Chondrocyte (in vitro differentiated cells): ENCODE measurements at places on chromosomes 7 and 10. TPM values are rescaled to one million over a fixed set of nuclear protein-coding genes. Genes with fewer than 3 reads are reported as not detected.

CABCOCO1 gene
- total RNA-seq = 0.47 to 2.4 TPM (median 0.69 TPM) in 3 replicates

- no peak for DNase-seq
Measured at GRCh38 chr10:62813981-62814380, 2.2 kb downstream of the EGR2 start.

- DNase-seq = no peak
Measured at GRCh38 chr10:101286248-101287046, 57.2 kb upstream of the LBX1 start.

DNA sequence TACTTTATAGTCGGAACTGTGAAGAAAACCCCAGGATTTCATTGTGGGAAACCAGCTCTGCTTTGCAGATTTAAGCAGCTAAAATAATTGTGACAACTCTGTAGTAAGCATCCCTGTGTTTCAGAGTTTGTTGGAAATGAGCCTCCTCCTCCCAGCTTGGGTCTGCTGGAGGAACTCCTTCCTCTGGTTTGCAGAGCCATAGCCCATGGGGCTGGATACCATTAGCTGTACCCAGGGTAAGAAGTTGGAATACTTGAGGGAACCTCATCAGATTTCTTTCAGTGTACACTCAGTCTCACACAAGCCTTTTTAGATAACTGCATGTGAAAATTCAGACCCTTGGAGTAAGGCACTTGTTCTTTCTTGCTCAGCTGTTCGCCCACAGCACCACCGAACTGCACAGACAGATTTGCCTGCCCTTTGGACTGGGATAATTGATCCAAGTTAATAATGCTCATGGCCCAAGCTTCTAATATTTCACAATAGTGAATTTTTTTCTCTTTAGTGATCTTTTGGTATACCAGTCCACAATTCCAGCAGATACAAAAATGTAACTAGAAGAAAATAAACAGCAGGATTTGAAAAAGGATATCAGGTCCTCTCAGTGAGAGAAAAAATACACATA, 467.4 kb upstream of the FZD8 start:
- DNase-seq = no peak

FRMPD2 gene
- not detected in 3 replicates for total RNA-seq
